G401 (cell line): ENCODE measurements at places on chromosomes 5 and 9.

- DNase-seq: no peak
Observed at GRCh38 chr5:95728494-95729114, 2.5 kb upstream of the RHOBTB3 start.

DNA sequence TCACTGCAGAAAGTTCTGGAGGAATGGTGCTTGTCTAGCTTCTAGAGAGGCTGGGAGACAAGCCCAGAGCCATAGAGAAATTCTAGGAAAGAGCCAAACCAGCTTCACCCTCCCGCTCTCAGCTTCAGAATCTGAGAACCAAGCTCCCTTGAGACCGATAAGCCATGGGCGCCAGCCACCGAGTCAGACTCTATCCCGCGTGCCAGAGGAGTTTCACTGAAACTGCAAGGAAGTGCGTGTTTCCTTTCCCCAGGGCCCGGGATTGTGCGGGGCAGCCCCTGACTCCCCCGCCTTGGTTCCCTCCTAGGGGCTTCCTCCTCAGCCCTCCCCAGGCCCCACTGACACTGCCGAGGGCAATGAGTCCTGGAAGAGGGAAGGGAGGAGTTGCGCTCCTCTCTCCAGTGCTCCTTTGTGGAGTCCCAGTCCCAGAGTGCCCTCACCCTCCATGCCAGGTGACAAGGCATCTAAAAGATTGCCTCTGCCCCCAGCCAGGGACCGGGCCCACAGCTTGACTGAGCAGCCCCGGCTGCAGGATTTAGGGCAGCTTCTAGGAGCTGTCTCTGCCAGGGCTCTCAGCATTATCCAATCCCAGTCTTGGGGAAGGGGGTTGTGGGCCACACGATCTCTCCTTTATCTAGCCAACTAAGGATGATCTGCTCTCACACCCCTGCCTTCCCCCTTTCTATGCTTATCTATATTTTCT is 18.4 kb upstream of the TCF7 start:
- no peak for DNase-seq

DNA sequence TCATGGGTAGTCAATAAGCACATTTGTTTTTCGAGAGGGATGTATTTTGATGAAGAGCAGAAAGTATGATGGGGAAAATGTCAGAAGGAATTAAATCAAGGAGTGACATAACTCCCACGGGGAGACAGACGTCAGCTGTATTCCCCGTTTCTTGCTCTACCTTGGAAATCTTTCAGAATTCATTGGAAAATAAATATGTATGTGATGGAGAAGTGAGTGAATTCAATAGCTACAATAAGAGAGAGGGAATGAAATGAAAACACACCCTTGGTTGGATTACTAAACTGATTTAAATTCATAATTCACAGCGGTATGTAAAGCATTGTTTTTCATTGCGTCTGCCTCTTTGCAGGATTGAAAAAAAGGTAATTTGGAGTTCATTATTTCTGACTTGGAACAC is 209.7 kb upstream of the KLF4 start:
- no peak for DNase-seq

- DNase-seq: no peak
Observed at GRCh38 chr5:158354958-158355357, 496.0 kb upstream of the CLINT1 start.

DNA sequence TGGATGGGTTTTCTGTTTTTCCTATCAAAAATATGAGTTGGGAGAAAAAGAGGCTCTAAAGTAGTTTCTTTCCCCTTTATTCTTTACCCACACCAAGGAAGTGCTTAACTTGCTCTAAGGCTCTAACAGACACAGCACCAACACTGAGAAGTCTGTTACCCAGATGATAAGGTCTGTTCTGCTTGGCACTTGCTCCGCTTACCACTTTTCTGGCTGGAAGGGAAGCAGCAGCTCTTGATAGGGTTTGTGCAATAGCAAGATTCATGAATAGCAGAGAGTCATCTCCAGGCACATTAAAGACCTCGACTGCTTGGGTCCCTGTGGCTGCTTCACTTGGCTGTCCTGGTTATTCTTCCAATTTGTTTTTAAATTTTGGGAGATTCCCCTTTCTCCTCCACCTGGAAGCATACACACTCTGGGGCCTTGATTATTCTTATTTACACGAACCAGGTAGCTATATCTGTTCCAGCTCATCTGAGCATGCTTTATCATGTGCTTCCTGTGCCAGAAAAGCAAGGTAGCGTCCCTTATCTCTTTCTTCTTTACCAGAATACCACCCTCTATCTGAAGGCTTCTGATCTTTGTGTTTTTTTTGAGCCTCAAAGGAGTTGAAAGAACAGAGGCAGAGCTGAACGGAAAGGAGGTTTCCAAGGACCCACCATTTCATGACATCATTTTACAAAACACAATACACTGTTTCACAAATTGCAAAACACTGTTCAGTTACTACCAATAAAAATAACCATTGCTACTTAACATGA is 24.8 kb downstream of the PPP3R2 start:
- no peak for DNase-seq

- peak; percentile 19 for DNase-seq
Observed at GRCh38 chr5:36777105-36777757, 99.3 kb upstream of the NIPBL start.

- DNase-seq: no peak
Observed at GRCh38 chr9:86481466-86481865, 127.3 kb upstream of the TUT7 start.

DNA sequence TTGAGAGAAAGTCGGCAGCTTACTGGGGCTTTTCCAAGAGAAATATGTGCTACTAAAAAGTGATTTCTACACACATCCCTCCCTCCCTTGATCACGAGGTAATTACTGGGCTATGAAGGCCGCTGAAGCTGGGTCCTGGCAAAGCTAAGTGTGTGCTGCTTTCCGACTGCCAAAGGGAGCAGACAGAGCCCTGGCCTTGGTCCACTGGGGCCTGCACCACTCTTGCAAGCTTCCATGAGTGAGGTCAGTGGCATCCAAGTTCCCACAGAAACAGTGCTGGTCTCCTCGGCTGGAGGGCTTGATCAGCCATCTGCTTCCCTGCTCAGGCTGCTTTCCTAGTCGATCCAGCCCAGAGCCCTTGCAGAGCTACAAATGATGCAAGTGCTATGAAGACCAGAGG is 154.8 kb upstream of the LHFPL2 start:
- DNase-seq: peak; percentile 93

- no peak for DNase-seq
Observed at GRCh38 chr5:142296914-142297417, 27.9 kb downstream of the SPRY4 start.

DNA sequence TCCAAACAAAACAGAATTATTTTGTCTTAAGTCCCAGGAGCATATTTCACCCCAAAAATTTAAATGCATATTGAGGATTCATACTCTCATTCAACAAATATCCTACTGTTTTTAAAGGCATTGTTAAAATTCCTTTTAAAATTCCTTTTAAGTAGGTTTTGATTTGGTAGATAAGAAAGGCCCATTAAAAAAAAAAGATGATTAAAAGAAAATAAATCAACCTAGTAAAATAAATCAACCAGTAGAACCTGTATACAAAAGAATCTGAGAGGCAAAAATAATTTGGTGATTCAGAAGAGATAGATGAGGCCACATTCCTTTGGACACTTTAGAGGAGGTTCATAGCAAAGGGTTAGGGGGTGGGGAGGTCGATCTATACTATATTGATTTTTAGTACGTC is 585.3 kb upstream of the TLE4 start:
- peak; percentile 45 for DNase-seq

- peak; percentile 55 for DNase-seq
Observed at GRCh38 chr5:161273410-161273809, 273.1 kb downstream of the GABRB2 start.
